ENCODE measurements at places on chromosomes 3 and 15. TPM values are rescaled to one million over a fixed set of nuclear protein-coding genes. Genes with fewer than 3 reads are reported as not detected.

DNA sequence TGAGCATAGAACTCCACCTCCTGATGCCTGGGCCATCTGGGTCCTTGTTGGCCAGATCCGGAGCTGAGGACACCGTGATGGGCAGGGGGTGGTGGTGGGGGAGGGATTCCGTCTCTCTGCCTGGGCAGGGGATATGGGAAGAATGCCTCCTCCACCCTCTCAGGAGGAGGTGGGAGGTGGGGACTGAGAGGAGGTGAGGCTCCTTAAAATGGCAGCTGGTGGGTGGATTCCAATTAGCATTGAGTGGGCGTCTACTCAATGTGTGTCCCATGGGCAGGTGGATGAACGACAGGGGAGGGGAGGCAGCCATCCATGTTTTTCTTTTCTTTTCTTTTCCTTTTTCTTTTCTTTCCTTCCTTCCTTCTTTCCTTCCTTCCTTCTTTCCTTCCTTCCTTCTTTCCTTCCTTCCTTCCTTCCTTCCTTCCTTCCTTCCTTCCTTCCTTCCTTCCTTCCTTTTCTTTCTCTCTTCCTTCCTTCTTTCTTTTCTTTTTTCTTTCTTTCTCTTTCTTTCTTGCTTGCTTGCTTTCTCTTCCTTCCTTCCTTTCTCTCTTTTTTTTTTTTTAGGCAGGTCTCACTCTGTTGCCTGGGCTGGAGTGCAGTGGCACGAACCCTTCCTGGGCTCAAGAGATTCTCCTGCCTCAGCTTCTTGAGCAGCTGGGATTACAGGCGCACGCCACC lies 5.0 kb downstream of the SLC28A1 start:
- no peak for DNase-seq

DNA sequence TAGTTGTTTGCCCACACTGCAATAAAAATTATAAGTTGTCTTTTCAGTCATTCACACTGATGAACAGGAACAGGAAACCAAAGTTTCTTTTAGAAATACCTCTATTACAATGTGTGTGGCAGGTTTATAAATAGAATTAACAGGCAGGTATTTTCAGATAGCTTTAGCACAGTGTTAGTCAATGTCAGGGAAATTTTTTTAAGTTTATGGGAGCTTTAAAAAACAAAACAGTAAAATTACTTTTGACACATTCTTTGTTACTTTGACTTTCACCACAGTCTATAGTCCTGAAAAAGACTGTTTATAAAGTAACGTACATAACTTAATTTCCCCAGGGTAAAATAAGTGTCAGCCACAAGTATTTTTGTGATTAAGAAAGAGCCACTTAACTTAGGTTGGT lies 38.1 kb downstream of the SERPINI1 start:
- DNase-seq: no peak

DNA sequence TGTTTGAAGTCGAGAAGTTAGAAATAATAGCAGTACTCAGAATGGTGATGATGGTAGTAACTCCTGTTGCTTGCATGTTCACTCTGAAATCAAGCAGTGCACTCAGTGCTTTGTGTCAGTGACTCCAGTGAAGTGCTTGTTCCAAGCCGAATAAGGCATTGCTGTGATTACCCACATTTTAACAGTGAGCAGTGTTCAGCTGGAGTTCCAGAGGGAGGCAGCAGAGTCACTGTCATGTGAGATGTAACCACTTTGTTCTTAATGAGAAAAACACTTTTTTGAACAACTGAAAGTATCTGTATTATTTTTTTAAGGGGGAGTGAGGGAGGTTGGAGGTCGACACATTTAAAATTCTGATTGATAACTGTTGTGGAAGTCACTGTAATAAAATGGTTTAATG lies 3.7 kb downstream of the MDFIC2 start:
- DNase-seq: no peak

GRCh38 chr15:62440362-62441105 lies 275.4 kb upstream of the C2CD4B start:
- no peak for DNase-seq

- peak; percentile 55 for DNase-seq
Measured at GRCh38 chr3:112894258-112894657, 47.6 kb upstream of the CD200R1L start.

GRCh38 chr15:94234300-94234699 lies 2.9 kb downstream of the MCTP2 start:
- DNase-seq: peak; percentile 83

GRCh38 chr3:121529308-121529707 lies 16.5 kb downstream of the POLQ start:
- no peak for DNase-seq

GRCh38 chr3:128180436-128180835 lies 27.2 kb downstream of the EEFSEC start:
- DNase-seq: peak; percentile 29

DLEC1 gene
- not detected for total RNA-seq

TM4SF1 gene
- total RNA-seq: 87.2 TPM

CRABP1 gene
- total RNA-seq: not detected
